ENCODE measurements at places on chromosomes 5 and 9.

DNA sequence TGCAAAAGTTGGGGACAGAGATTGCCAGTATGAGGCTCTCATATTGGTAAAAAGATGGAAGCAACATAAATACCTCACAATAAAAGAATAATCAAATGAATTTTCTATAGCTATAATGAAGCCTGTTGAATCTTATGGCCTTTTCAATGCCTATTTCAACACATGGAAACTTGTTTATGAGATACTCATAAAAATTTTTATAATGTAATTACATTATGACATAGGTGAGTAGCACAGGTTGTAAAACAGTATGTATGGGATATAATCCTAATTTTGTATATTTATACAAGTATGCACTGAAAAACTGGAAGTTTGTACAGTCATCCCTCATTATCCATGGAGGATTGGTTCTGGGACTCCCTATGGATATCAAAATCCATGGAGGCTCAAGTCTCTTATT lies 21.2 kb upstream of the SEMA5A start:
- no peak for DNase-seq

GRCh38 chr9:9729082-9729481 lies 883.7 kb downstream of the PTPRD start:
- no peak for DNase-seq

DNA sequence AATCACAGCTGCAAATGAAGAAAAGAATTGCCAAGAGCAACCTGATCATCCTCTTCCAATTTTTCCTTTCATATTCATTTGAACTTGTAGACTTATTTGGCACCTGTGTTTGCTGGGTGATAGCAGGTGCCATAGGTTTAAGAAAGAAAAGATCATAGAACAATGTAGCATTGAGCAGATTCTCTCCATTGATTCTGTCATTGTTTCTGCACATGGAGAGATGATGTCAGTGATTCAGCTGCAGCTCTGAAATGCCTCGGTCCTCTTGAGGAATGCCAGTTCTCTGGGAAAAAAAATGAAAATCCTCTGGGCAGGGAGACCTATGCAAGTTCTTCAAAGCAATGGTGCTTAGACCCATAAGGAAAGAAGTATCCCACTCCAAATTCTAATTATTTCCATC lies 418.1 kb upstream of the KLF4 start:
- DNase-seq = no peak

DNA sequence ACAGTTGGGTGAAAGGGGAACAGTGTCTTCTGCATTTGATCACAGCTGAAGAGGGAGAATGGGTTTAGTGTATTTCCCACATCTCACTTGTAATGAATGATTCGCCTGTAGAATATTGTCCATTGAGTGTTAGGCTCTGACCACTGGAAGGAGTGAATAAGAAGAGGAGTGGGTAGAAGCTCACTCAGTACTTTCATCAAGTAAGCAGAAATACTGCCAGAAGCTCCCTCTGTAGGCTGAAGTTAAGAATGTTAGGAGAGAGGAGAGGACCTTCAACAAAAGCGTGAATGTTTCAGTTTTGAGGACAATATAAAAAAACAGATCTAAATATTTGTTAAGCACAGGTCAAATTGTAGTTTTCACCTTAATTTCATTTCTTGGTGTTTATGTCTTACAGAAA lies 27.5 kb downstream of the FSD1L start:
- DNase-seq = no peak

DNA sequence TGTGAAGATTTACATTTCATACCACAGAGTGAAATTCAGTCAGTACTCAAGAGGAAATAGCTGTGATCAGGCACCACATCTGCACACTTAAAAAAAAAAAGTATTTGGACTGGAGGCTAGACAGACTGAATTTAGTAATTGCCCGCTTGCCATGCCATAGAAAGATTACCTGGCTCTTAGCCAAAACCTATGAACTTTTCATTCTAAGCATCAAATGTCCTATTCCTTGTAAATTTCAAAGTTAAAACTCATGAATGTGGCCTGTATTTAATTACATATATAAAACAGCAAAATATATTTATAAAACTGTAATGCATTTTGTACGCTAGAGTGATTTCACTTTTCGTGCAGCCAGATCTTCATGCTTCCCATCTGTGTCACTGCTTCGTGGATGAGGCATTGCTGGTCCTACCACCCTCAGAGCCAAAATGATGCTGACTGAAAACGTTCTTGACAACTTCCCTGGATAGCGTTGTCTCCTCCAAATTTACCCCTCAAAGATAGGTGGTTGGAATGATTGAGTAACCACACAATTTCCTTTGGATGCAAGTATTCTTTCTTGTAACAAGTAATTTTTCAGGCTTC lies 447.9 kb upstream of the SGCD start:
- no peak for DNase-seq

DNA sequence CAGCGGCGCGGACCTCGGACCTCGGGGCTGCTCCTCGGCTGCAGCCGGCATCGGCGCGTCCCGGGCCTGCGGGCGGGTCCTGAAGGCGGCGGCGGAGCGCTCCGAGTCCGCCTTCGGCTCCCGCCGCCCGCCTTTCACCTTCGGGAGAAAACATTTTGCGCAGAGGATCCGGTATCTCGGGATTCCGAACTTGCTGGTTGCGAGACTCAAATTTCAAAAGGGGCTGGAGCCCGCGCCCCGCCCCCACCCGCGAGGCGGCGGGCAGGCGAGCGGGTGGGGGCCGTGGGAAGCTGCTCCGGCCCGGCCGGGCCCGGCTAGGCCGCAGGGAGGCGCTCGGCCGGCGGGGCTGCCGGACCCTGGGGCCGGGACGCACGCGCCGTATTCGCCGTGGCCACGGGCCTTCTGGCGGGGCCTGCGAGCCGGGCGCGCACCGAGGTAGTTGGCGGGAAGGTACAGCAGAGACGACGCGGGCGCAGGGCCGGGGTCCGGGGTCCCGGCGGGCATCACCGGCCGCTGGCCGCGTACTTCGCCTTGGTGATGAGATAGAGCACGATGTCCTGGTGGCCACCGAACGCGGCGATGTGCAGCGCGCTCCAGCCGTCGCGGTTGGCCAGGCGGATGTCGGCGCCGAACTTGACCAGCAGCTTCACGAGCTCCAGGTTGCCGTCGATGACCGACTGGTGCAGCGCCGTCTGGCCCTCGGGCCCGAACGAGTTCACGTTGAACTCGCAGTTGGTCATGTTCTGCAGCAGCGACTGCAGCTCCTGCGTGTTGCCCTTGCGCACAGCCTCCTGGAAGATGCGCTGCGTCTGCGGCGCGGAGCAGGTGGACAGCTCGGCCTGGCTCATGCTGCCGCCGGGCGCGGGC lies 757 bp downstream of the NRARP start:
- DNase-seq = no peak

- no peak for DNase-seq
Measured at GRCh38 chr9:37309136-37309535, 113.4 kb upstream of the GRHPR start.

GRCh38 chr5:122924203-122924602 lies 78.8 kb downstream of the SNX24 start:
- no peak for DNase-seq

- DNase-seq = no peak
Measured at GRCh38 chr9:136622538-136622948, 40.2 kb upstream of the EGFL7 start.

DNA sequence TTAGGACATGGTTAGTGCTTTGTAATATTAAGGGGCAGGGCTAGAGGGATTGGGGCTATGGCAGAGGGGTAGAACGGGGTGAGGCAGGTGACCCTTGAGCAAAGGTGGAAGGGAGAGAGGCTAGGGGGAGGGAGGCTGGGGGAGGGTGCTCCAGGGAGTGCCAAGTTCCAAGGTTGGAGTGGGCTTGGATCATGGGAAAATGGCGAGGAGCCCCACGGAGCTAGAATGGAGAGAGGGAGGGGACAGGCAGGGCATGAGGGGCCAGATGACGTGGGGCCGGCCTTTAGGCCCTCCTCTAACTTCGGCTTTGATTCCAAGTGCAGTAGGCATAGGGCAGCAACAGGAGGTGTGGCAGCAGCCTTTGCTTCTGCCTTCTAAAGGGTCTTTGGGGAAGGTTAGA lies 171.8 kb upstream of the PANK3 start:
- no peak for DNase-seq

GRCh38 chr9:17824616-17825264 lies 245.9 kb downstream of the SH3GL2 start:
- DNase-seq = no peak

- DNase-seq = no peak
Measured at GRCh38 chr5:180646963-180647305, 2.5 kb downstream of the FLT4 start.

- DNase-seq = peak; percentile 63
Measured at GRCh38 chr5:6859951-6860638, 146.9 kb downstream of the TENT4A start.

- no peak for DNase-seq
Measured at GRCh38 chr9:117160254-117160653, 254.6 kb downstream of the ASTN2 start.

- DNase-seq = no peak
Measured at GRCh38 chr5:50786073-50786472, 119.6 kb downstream of the PARP8 start.

GRCh38 chr9:69719983-69720382 lies 39.8 kb downstream of the PTAR1 start:
- DNase-seq = no peak

GRCh38 chr9:127539982-127540663 lies 72.0 kb upstream of the STXBP1 start:
- no peak for DNase-seq

- peak; percentile 11 for DNase-seq
Measured at GRCh38 chr9:115015018-115015635, 84.7 kb upstream of the TNFSF8 start.

GRCh38 chr5:168184103-168184502 lies 107.3 kb upstream of the WWC1 start:
- no peak for DNase-seq

DNA sequence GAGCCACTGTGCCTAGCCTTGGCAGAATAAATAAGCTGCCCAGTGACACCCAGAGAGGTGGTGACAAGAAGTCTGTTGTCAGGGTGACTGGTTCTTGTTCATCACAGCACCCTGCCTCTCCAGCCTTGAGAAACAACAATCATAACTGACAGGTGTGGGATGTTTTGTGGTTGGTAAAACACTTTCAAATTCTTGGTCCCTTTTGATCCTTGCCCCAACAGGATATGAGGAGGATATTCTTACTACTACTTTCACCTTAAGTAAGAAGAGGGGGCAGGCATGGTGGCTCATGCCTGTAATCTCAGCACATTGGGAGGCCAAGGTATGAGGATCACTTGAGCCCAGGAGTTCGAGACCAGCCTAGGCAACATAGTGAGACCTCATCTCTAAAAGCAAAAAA lies 14.2 kb upstream of the FRRS1L start:
- no peak for DNase-seq

DNA sequence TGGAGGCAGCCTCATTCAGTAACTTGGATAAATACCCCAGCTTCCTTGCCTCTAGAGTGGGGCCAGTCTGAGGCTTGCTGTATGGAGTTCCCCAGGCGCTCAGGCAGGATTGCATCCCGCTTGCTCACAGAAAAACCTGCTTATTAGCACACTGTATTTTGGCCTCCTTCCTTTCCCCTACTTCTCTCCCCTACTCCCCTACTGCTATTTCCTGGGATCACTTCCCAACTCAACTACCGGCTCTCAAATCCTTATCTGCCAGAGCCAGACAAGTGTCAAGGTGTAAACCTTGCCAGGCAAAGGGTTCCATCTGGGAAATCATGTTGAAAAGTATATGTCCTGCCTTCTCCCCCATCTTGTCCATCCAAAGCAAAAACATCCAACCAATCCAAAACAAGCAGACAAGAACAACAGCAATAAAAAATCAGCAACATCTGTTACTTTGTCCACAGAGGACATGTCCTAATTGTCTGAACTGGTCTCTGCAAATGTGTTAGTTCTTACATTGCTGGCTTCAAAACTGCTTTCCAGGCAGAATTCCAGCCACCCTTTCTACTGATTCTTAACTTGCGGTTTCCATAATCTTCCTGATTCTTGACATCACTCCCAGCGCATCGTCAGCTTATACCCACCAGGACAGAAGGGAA lies 164.1 kb upstream of the SEMA6A start:
- no peak for DNase-seq

DNA sequence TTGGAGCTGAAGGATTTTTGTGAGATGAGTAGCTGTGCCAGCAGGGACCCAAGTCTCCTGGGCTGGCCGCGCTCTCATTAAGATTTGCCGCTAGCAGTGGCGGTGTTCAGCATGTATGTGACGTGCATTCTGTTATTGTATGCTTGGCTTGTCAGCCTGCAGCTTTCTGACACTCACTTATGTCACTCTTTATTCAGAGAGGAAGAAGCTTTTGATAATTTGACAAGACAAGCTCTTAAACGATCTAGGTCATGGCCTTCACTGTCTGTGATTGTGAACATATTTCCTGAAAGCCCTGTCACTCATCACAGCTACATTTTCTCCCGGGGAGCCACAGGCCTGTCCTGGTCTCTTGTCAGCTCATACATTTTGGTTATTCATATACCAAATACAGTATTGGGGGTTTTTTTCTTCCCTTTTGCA lies 98.2 kb upstream of the GRHPR start:
- DNase-seq = no peak

DNA sequence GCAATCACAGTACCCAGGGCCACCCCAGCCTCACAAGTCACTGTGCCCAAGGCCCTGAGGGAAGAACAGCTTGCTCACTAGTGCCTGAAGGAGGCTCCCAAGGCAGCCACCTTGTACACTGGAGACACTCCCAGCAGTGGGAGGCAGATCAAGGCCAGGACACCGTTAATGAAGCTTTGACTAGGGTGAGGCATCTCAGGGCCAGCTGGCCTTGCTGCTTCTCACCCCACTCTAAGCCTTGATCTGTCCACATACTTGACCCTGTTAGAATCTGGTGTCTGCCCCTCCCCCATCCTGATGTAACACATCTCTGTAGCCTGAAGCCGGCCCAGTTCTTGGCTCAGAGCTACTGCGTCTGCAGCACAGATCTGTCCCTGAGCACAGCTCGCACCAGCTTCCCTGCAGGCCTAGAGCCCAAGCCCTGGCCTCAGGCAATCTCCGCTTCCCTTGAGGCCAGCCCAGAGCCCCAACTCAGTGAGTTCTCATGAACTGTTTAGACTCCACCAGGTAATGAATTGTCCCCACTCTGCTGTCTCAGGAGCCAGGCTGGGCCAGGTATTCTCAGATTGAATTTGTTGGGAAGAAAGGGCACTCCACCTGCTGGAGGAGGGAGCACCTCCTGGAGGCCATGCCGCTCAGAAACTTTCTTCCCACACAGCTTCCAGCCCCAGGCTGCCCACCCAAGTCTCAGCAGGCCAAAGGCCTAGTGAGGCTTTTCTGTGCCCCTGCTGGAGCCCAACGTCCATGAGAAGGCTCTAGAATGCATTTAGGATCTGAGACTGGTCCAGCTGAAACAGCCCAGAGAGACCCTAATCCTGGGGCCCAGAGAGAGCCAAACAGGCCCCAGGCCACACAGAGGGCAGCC lies 13.4 kb upstream of the JADE2 start:
- DNase-seq = no peak

GRCh38 chr5:149537374-149537975 lies 13.8 kb downstream of the CSNK1A1 start:
- DNase-seq = no peak

DNA sequence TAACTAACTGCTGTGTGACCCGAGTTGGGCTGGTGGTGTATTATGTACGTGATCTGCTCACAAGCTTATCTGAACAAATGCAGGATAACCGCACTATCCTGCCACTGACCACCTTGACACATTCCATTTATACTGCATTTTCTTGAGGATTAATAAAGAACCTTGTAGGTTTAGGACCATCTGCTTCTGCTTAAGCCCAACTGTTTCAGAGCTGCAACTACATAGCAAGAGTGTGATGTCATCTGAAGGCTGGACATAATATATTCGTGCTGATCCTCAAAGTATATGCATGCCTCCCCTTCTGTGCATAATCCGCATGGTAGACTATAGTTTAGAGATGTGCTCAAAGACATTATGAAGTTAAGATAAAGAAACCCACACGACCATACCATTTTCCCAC lies 435.9 kb downstream of the BNC2 start:
- DNase-seq = no peak

Measured in CD4-positive, CD25-positive, alpha-beta regulatory T cell (primary cell).